ENCODE measurements at places on chromosomes 5 and 9.

DNA sequence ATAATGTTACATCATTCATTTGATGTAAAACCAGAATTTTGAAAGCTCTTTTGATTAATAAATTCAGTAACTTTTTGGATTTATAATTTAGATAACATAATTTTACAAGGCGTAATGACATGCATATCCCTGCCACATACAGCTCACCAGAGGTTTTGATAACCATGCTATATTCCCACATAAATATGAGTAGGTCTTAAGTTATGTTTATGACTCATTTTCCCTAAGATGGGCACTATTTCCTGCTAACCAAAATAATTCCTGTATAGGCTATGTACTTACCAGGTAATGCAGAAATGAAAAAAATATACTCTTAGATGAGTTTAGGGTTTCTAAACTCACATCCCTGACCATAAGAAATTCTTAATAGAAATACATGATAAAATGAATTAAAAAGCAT, 93.9 kb upstream of the EDIL3 start:
- DNase-seq: no peak

- DNase-seq: no peak
These were observed 179.1 kb upstream of the FBXL7 start for GRCh38 chr5:15320871-15321270.

GRCh38 chr5:13994621-13995253, 50.2 kb upstream of the DNAH5 start:
- DNase-seq: no peak

DNA sequence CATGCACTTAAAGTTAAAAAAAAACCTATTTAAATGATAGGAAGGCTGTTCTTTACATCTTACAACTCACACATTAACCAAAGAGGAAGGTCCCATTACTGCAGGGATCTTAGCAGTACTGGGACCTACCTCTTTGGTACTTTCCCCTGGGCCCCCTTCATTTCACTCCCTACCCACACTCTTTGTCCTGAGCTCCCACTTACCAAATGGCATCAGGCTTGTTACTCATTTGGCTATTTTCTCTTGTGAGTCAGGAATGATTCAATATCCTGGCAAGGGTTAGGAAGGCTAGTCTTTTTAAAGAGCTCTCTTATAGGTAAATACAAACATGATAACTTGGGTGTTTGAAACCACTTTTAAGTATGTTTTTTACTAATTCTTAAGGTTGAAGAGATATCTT, 117.4 kb upstream of the ELL2 start:
- DNase-seq: no peak

- no peak for DNase-seq
These were observed 58.2 kb downstream of the DRD1 start for GRCh38 chr5:175385691-175386362.

DNA sequence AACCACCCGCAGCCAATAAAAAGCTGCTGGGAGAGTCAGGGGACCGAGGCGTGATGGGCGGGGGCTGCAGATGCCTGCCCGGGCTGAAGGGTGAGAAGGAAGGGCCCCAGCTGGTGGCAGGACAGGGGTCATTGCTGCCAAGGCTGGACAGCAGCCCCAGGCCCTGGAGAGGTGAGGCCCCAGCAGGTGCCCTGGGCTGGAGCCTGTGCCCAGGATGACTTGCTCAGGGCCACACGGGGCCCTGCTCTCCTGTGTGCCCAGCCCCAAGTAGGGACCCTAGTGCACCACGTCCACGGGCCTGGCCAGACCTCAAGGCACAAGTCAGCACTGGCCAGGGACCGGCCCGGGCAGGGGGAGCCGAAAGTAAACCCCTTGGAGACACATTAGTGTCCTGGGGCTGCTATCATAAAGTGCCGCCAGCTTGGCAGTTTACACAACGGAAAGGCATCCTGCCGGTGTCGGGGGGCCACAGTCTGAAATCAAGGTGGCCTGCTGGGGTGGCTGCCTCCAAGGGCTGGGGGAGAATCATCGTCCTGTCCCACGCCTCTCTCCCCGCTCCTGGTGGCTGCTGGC, 22.0 kb downstream of the LHX3 start:
- no peak for DNase-seq
